ENCODE measurements at places on chromosomes 11 and 22.

DNA sequence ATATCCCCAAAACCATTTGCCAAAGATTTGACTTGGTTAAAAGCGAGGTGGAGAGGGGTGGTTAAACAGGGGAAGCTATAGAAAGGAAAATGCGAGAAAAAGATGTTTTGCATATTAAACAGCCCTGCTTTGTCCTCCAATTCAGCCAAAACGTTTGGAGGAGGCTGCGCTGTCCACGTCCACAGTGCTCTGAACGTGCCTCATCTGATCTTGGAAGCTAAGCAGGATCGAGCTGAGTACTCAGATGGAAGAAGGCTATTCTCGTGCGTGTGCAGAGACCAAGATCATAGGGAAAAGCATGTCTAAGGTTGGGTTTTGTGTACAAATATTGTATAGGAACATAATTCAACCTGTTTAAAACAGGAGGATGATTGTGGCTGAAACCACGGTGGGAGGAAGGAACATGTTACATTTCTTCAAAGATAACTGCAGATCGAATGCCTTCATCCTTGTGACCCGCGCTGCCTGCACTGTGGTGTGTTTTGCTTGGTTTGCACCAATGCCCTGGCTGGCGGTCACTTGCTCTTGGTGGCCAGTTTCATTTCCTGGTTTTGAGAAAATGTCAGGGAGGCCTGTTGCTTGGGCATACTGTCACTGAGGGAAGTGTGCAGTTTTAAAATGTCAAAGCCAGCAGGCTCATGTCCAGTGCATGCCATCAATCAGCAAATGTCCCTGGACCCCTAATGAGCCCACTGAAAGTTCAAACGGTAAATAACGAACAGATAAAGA, 40.4 kb downstream of the FLI1 start:
- DNase-seq: peak; percentile 25

DNA sequence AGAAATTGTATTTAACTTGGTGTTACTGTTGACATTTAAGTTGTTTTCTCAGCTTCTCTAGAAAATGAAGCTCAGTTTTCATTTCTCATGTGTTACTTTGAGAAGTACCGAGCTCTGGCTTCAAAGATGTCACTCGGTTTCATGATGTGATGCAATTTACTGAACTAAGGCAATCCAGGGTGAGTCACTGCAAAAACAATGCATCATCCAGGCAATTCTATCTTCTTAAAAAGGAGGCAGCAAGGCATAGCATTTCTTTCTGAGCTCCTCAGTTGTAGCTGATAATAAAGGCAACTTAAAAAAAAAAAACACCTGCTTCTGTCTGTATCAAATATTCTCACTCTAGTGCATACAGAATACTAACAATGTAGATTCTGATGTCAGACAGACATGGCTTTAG, 91.1 kb upstream of the KCNA4 start:
- DNase-seq: no peak

DNA sequence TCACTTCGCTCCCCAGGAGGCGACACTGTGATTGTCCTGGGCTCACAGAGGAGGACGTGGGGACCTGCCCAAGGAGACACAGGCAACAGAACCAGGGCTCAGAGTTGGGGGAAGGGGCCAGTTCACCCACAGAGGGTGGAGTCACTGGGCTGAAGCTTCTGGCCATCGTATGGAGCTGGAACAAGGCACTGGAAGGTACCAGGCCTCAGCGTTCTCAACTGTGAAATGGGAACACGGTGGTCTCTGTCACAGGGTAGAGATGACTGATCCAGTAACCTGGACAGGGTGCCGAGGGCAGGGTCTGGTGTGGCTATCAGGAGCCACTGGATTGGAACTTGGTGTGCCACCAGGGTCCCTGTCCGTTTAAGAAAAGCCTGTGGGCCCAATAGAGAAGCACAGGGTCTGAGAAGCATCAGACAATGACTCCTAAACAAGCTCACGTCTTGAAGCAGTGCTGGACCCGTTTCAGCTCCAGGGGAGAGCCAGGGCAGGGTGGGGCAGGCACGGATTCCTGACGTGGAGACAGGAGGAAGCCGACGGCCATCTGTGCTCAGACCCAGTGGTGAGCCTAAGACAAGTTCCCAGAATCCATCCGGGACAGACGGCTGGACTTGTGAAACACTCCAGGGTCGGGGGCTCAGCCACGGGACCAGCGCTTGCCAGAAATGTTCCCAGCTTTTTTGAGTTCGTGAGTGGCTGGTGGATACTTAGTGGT, 25.0 kb upstream of the KCNQ1OT1 start:
- no peak for DNase-seq

- no peak for DNase-seq
These were observed 7.3 kb downstream of the SMTN start for GRCh38 chr22:31088233-31088986.

DNA sequence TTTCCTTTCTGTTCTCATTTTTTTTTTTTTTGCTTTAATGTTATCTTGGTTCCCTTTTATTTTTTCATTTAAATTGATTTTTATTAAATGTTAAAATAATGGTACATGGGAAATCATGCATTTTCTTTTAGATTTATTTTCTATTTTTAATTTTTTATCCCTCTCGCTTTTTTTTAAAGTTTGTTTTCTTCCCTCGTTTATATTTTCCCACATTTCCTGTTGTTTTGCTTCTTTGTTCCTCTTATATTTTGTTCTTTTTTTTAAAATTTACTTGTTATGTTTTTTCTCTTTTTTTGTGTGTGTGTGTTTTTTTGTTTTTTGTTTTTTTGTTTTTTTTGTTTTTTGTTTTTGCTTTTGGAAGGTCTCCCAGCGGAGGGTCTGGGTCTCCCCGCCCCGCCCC, 34.9 kb upstream of the EIF3D start:
- DNase-seq: no peak

DNA sequence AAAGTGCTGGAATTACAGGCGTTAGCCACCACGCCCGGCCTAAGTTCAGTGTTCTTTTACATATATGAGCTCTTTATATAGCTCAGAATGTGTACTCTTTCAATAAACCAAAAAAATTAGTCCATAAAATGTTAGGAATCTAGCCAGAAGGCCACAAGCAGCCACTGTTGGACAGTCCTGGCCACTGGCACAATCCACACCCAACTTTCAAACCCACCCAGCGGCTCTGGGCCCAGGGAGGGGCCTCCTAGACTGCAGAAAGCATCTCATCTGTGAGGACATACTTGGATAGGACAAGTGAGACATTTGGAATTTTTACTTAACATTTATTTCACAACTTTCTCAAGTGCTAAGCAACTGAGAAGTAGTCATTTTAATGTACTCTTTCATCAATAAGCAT, 6.4 kb downstream of the PACSIN2 start:
- no peak for DNase-seq

DNA sequence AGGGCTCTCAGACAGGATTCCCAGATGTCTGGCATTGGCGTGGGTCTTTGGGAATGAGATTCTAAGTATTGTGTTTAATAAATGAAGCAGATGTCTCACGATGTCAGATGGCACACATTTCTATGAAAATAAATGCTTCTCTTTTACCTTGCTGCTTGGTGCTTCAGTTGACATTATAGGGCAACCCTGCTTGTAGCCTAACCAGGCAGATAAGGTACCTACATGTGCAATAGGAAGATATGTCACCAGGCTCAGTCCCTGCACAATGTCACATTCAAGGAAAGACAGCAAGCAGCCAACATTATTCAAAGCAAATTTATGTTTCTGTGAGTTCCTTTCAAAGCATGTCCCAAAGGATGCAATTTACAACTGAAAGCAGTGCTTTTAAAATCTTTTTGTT, 43.4 kb upstream of the SYN3 start:
- DNase-seq: no peak

DNA sequence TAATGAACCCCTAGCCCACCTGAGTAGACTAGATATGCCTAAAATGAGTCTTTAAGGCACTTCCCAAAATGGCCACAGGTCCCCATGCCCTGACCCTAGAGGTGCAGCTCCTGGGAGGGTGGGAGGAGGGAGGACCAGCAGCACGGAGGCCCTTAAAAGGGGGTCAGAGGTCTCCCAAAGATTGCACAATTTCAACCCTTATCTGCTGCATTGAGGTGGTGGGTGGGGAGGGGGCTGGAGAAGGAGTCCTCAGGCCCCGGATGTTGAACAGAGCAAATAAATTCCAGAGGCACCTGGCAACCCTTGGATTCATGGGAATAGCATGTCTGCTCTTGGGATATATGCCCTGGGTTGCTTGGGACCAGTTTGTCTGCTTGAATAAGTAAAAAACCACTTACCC, 57.6 kb downstream of the NAV2 start:
- no peak for DNase-seq
